ENCODE measurements at places on chromosomes 4 and X. TPM values are rescaled to one million over a fixed set of nuclear protein-coding genes. Genes with fewer than 3 reads are reported as not detected.

Gene CNKSR2
- 2.3 TPM for total RNA-seq

Gene HPSE
- 0.58 TPM for total RNA-seq

Gene FGFBP2
- total RNA-seq, result not detected

Gene GAGE12H
- not detected for total RNA-seq

Gene RIBC1
- 0.19 TPM for total RNA-seq

Gene FMR1NB
- total RNA-seq, result not detected

Gene DOK7
- total RNA-seq, result under 0.01 TPM
